EL (cell line): ENCODE measurements at places on chromosomes 2 and 18.

- peak; percentile 37 for DNase-seq
Observed at GRCh38 chr2:85257359-85257969, 70.3 kb downstream of the TGOLN2 start.

DNA sequence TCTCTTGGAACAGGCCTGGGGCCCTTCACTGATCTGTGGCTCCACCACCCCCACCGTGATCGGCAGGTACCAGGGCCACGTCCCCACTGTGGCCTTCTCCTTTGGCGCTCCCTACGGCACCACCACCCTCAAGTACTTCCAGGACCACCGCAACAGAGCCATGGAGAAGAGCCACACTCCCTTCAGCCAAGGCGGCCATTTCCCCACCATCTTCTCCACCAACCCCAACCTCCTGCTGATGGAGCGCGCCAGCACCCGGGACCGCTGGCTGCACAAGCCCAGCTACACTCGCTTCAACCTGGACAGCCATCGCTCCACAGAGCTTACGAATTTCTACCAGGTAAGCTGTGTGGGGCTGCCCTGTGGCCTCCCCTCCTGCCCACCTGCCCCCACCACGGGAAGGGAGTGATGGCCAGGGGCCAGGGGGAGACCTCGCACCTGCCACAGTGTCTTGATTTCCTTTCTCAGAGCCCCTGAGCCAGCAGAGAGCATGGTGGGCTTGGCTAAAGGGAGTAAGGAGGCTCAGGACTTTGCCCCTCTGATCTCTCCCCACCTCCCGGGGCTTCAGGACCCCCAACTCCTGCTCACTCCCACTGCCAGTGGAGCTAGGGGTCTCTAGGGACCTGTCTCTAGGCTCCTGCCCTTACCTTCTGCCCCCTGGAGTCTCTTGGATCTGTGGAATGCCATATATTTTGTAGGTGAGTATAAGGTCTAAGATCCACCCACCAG, 65.2 kb downstream of the CIB4 start:
- no peak for DNase-seq

GRCh38 chr2:8598295-8599165, 83.3 kb upstream of the ID2 start:
- peak; percentile 94 for DNase-seq

- DNase-seq, result peak; percentile 51
Observed at GRCh38 chr2:173568054-173568453, 213.4 kb downstream of the CDCA7 start.

GRCh38 chr2:240248721-240249422, 108.4 kb upstream of the OTOS start:
- no peak for DNase-seq

GRCh38 chr2:239399921-239400595, 762 bp downstream of the HDAC4 start:
- peak; percentile 19 for DNase-seq

DNA sequence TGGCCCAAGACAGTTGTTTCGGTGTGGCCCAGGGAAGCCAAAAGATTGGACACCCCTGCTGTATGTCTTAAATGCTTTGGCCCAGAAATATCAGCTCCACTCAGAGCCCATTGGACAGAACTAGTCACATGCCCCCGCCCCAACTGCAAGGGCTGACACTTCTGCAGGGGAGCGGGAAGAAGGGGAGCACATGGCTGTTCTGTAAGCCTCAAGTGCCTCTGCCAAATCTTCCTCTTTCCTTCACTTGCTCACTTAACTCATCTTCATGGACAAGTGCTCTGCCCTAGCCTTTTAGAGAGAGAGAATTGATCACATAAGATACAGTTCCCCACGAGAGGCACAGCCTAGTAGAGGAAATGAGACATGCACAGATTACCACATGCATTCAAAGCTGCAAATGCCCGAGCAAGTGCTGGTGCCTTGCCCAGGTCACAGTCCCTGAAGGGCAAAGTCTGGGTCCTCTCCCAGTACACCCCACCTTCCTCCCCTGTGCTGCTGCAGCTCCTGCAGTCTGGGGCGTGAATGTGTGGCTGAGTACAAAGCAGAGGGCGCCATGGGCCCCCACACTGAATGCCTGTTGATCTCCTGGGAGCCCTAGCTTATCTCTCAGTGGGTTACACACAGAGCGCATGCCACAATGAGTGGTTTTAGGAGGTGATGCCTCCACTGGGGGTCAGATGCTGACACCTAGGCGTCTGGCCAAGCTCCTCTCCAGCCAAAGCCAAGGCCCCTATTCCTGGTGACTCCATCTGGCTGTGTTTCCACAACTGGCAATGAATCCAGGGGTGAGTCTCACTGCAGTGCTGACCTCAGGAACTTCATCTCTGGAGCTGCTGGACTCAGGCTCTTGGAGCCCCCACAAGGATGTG, 135.3 kb downstream of the CTIF start:
- DNase-seq, result peak; percentile 51

GRCh38 chr2:126496493-126496892, 159.5 kb upstream of the GYPC start:
- DNase-seq, result no peak

DNA sequence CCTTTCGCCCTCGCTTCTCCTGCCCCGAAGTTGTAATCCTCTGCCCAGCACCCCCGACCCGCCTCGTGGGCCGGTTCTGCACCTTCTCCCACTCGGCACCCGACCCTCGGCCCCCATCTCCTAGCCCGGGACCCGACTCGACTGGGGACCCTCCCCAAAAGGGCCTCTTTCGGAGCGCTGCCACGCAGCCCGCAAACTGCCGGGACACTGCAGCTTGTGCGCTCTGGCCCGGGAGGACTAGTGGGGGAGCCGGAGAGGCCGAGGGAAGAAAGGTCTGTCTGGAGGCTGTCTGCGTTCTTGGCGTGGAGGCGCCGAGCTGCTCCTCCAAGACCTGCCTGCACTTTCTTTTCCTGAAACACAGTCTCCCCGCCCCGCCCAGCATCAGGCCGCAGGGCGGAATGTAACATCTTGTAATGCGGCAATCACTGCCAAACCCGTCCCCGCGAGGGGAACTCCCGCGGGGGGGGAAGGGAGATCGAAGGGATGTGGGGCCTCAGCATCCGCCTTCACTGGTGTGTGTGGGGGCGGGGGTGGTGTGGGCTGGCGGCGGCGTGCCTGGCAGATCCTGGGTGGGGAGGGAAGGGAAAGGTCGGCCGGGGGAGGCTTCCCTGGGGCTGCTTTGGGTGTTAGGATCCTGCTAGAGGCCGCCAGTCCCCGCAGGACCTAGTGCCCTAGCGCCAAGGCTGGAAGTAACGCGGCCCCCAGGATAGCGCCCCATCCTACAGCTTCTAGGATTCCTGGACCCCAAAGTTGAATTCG, 7.4 kb downstream of the DLX2 start:
- peak; percentile 95 for DNase-seq

- no peak for DNase-seq
Observed at GRCh38 chr2:105952131-105952530, 207.4 kb downstream of the NCK2 start.

DNA sequence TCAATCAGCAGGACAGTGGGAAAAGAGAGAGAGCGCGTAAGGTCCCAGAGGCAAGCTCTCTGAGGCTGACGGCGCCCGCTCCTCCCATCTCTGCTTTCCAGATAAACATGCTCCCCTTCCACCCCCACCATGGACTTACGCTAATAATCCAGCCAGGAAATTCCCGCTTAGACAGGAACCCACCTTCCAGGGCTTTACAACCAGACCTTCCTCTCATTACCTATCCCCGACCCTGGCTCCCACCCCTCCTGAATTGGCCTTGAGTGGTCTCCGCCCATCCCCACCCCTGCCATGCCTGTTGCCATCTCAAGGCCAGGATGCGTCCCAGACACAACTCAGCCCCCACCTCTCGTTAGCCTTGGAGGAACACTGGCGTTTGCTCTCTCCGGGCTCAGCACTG, 131.1 kb downstream of the SMAD2 start:
- no peak for DNase-seq

DNA sequence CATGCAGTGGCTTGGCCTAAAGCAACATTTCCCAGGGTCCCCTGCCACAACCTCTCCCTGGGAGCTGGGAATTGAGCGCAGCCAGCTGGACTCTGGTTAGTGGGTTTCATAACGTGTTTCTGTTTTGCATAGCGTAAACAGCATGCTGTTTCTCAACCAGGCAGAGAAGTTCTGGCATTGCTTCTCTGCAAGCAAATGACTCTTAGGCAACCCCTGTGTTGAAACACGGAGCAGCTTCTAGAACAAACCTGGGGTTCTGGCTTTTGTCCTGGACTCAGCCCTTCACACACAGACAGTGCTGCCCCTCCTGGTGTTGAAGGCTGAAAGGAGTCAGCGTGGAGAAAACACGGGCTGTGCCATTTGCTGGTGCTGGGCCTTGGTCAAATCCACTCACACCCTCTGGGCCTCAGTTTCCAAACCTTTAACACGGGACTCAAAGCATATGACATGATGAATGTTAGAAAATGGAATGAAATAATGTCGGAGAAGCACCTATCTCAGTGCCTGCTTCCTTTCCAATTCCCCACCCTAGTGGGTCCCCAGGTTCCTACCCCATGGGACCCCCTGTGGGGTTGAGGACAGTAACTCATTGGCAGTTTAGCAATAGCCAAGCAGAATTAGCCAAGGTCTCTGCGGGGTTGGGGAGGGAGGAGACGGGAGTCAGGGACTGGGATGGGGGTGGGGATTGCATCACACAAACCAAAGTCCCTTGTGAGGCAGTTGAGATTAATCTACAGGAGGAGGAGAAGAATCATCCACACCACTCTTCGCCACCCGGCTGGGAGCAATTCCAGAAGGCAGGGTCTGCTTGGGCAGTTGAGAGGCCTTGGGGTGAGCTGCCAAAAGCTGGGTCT, 30.2 kb upstream of the IL1R2 start:
- no peak for DNase-seq

GRCh38 chr18:22170421-22171257, 1.2 kb downstream of the GATA6 start:
- peak; percentile 80 for DNase-seq
